Natural killer cell (primary cell): ENCODE measurements at places on chromosomes 12 and 14. TPM values are rescaled to one million over a fixed set of nuclear protein-coding genes. Genes with fewer than 3 reads are reported as not detected.

- no peaks in the 10 kb centered on the region for H3K4me1 ChIP-seq
- no peak overlapping the region for H3K4me3 ChIP-seq
- H3K36me3 ChIP-seq, result no peaks in the 10 kb centered on the region
- no peak overlapping the region for H3K27ac ChIP-seq
- DNase-seq, result no peak
Measured at GRCh38 chr14:38389681-38390080, 133.8 kb upstream of the CLEC14A start.

DNA sequence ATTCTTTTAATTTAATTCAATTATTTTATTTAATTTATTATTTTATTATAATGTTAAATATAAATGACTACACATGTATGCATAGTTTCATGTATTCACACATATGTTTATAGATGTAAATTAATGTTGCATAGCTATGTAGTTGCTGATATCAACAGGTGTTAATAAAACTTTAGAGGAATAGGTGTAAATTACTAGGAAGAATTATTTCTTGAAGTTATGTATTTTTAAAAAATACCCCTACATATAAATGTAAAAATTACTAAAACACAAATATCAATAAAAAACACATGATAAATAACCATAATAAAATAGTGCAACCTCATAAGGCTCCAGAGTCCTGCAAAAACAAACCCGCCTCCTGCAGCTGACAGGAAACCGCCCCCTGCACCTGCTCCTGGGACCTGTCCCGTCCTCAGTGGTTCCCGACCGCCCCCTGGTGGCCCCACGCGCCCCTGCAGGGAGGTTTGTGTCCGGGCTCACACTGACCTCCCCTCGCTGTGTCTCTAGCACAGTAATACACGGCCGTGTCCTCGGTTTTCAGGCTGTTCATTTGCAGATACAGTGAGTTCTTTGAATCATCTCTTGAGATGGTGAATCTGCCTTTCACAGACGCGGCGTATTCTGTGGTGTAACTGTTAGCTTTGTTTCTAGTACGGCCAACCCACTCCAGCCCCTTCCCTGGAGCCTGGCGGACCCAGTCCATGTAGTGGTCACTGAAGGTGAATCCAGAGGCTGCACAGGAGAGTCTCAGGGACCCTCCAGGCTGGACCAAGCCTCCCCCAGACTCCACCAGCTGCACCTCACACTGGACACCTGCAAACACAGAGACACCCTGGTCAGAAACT lies 1264.0 kb downstream of the TMEM121 start:
- H3K27me3 ChIP-seq, result peaks cover 3% of the 10 kb centered on the region
- H3K36me3 ChIP-seq, result no peaks in the 10 kb centered on the region
- peaks cover 9% of the 10 kb centered on the region for H3K4me1 ChIP-seq
- peak; percentile 73 for DNase-seq

GRCh38 chr14:54589076-54589475 lies 22.1 kb downstream of the SAMD4A start:
- H3K27me3 ChIP-seq, result peaks cover 2% of the 10 kb centered on the region
- H3K36me3 ChIP-seq, result no peaks in the 10 kb centered on the region
- H3K4me1 ChIP-seq, result no peaks in the 10 kb centered on the region
- no peak overlapping the region for H3K4me3 ChIP-seq
- no peak for DNase-seq
- H3K27ac ChIP-seq, result no peak overlapping the region

DNA sequence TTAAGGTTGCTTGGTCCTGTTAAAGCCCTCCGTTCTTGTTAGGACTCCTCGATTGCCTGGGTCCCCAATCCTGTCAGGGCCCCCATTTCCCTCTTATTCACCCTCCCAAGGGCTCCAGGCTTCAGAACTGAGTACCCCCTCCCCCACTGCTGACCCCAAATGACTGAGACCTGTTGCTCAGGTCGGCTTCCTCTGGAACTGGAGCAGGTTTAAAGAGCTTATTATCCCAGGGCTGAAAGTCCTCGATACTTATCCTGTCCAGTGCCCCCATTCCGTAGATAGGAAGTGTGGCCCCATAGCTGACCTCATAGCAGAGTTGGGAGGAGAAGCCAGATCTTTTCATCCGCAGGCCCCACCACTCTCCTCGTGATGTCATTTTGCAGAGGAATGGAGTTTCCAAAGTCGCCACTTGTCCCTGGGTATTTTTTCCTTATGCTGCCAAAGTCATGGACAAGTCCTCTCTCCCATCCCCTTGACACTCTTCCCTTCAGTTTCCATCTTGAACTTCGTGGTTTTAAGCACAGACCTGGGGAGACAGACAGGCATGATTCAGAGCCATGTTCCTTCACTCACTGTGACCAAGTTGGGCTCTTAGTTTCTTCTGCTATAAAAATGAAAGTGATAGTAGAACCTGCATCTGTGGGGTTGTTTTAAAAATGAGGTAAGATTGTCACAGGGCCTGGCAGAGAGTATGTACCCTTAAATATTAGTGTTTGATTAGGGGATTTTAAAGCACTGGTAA lies 1.2 kb downstream of the USP30 start:
- peak; percentile 73 for DNase-seq
- H3K4me1 ChIP-seq, result peaks cover 23% of the 10 kb centered on the region
- no peaks in the 10 kb centered on the region for H3K36me3 ChIP-seq

DNA sequence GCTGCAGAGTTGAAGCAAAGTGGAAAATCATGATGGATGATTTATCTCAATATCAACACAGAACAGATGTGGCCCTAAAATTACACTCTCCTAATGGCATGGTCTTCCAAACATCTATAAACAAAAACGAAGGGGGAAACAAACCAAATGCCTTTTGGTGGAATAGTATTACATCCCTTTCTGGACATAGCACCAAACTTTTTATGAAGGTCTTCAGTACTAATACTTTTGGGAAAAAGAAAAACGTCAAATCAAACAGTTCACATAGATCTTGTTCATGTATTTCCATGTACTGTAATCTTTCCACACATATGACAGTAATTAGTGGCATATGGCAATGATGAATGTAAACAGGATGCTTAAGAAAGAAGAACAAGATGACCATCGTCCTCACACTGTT lies 22.9 kb upstream of the ANAPC7 start:
- no peaks in the 10 kb centered on the region for H3K27me3 ChIP-seq
- no peak for DNase-seq
- no peaks in the 10 kb centered on the region for H3K36me3 ChIP-seq
- no peak overlapping the region for H3K4me3 ChIP-seq
- H3K4me1 ChIP-seq, result peaks cover 5% of the 10 kb centered on the region

- H3K4me3 ChIP-seq, result no peak overlapping the region
- H3K27me3 ChIP-seq, result no peaks in the 10 kb centered on the region
- peaks cover 18% of the 10 kb centered on the region for H3K36me3 ChIP-seq
- DNase-seq, result no peak
- no peaks in the 10 kb centered on the region for H3K4me1 ChIP-seq
- no peak overlapping the region for H3K27ac ChIP-seq
Measured at GRCh38 chr12:124369055-124369826, 74.3 kb downstream of the RFLNA start.

GRCh38 chr14:101907619-101908018 lies 56.8 kb upstream of the DYNC1H1 start:
- no peaks in the 10 kb centered on the region for H3K4me1 ChIP-seq
- H3K4me3 ChIP-seq, result no peak overlapping the region
- DNase-seq, result no peak
- peaks cover 90% of the 10 kb centered on the region for H3K36me3 ChIP-seq
- no peak overlapping the region for H3K27ac ChIP-seq

DNA sequence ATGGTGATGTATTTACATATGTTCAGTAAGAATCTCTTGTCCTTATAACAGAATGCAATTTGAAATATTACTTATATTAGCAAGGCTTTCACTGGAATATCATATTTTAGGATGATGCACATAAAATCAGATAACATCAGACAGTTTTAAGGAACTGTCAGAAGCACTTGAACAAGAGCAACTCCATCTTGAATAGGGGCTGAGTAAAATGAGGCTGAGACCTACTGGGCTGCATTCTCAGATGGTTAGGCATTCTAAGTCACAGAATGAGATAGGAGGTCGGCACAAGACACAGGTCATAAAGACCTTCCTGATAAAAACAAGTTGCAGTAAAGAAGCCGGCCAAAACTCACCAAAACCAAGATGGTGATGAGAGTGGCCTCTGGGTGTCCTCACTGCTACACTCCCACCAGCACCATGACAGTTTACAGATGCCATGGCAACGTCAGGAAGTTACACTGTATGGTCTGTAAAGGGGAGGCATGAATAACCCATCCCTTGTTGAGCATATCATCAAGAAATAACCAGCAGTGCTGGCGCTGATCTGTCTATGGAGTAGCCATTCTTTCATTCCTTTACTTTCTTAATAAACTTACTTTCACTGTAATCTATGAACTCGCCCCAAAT lies 27.6 kb upstream of the ETV6 start:
- no peak overlapping the region for H3K27ac ChIP-seq
- no peak for DNase-seq
- no peaks in the 10 kb centered on the region for H3K36me3 ChIP-seq
- H3K4me1 ChIP-seq, result no peaks in the 10 kb centered on the region
- no peak overlapping the region for H3K4me3 ChIP-seq
- no peaks in the 10 kb centered on the region for H3K27me3 ChIP-seq

- no peak for DNase-seq
- no peak overlapping the region for H3K4me3 ChIP-seq
- no peaks in the 10 kb centered on the region for H3K4me1 ChIP-seq
- no peaks in the 10 kb centered on the region for H3K36me3 ChIP-seq
- H3K27me3 ChIP-seq, result no peaks in the 10 kb centered on the region
Measured at GRCh38 chr14:61899497-61899896, 137.3 kb downstream of the SNAPC1 start.

- H3K27me3 ChIP-seq, result no peaks in the 10 kb centered on the region
- no peak overlapping the region for H3K27ac ChIP-seq
- H3K4me3 ChIP-seq, result no peak overlapping the region
Measured at GRCh38 chr12:100919116-100919515, 124.5 kb downstream of the ANO4 start.

DNA sequence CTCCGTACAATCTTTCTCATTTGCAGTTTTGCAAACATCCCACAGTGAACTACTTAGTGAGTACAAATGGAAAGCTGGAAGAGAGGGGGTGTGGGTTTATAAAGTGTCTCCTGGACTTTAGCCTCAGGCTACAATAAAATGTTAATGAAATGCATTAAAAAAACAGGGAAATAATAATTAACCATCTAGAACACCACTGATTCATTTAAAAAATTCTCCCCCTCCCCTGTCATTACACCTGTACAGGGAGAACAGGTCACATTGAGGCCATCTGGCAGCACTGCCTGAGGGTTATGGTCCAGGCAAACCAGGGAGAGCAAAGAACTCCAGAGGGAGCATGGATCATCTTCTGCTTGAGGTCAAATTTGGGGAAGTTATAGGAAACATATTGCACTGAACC lies 96.3 kb downstream of the TSPAN8 start:
- no peak for DNase-seq
- no peaks in the 10 kb centered on the region for H3K27me3 ChIP-seq
- H3K27ac ChIP-seq, result no peak overlapping the region
- no peak overlapping the region for H3K4me3 ChIP-seq

GRCh38 chr12:5965950-5966383 lies 20.9 kb upstream of the ANO2 start:
- no peak overlapping the region for H3K4me3 ChIP-seq
- no peaks in the 10 kb centered on the region for H3K27me3 ChIP-seq
- H3K36me3 ChIP-seq, result no peaks in the 10 kb centered on the region
- H3K27ac ChIP-seq, result no peak overlapping the region

- H3K4me1 ChIP-seq, result peaks cover 21% of the 10 kb centered on the region
- H3K27ac ChIP-seq, result no peak overlapping the region
- peak; percentile 51 for DNase-seq
- peaks cover 62% of the 10 kb centered on the region for H3K27me3 ChIP-seq
- H3K4me3 ChIP-seq, result no peak overlapping the region
Measured at GRCh38 chr12:53695152-53696145, 19.6 kb upstream of the ATP5MC2 start.

DNA sequence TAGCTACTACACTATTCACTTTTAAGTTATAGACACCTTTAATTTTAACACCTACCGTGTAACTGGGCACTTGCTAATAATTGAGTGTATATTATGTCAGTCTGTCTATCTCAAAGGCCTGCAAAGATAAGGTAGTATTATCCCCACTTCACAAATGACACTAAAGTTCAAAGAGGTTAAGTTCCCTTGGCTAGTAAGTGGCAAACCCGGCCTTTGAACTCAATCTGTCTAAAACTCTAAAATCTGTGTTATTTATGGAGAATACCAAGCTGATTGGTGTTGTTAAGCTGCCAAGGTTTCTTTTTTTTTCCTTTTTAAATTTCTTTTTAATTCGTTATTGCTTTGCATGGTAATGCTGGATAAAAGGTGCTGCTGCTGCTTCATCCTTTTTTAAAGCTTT lies 37.7 kb downstream of the YLPM1 start:
- peaks cover 53% of the 10 kb centered on the region for H3K36me3 ChIP-seq
- H3K27ac ChIP-seq, result no peak overlapping the region
- H3K4me3 ChIP-seq, result no peak overlapping the region
- no peak for DNase-seq
- no peaks in the 10 kb centered on the region for H3K27me3 ChIP-seq

DNA sequence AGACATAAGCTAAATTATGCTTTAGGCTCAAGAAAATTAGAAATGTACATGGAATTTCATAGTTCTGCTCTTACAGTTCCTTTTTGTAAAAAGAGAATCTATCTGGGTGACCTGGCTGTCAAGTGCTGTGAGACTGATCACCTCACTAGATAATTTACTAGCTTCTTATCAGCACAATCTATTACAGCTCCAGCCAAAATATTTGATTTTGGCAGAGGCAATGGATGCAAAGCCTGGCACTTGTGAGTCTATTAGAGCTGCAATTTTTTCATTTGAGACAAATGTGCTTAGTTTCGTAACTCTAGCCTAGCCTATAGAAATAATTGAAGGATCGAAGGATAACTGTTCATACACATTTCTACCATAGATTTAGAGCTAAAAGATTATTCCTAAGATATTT lies 927.5 kb downstream of the SLC6A15 start:
- H3K36me3 ChIP-seq, result no peaks in the 10 kb centered on the region
- no peak overlapping the region for H3K4me3 ChIP-seq
- H3K27ac ChIP-seq, result no peak overlapping the region
- no peaks in the 10 kb centered on the region for H3K4me1 ChIP-seq
- no peak for DNase-seq

The DIP2B gene
- 17.2 TPM for total RNA-seq

The SERPINA4 gene
- not detected for total RNA-seq

The SLC38A4 gene
- not detected for total RNA-seq

The ZC3H14 gene
- total RNA-seq, result 54.5 TPM

The REM2 gene
- 8.1 TPM for total RNA-seq

The C12orf50 gene
- total RNA-seq, result not detected
